ENCODE measurements at places on chromosomes 11 and 22.
A peak's percentile ranks its signal among the peaks of the same experiment; 100 is the strongest.

DNA sequence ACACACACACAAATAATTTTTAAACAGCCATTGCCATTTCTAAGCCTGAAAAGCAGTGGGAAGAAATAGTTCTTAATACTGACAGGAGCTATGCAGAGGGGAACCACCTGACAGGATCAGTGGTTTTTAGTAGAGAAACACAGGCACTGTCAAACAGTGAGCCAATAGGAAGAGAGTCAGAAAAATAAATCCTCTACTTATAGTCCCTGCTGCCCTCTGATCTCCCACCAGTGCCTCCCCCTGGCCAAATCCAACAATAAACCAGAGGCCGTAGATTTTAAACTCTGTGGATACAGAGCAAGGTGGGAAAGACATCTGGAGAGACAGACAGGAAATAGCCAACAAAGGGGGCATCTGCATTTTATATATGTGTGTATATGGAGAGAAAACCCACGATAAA is 7.9 kb upstream of the OR56B4 start:
- no peak for DNase-seq

DNA sequence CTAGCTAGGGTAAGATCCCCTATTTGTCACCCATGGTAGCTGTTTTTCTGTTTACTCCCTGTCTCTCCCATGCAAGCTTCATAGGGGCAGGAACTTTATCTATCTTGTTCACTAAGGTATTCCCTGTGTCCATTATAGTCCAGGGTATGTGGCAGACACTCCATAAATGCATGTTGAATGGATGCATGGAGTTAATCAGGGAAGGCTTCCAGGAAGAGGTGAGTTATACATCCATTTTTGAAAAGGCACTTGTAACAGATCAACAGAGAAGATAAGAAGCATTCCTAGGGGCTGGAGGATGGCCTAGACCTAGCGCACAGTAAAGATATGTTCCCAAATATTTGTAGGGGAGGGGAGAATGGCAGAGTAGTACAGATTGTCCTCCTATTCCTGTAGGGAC is 130.3 kb downstream of the BUD13 start:
- no peak for DNase-seq

- DNase-seq: no peak
Observed at GRCh38 chr22:22408731-22409696, 99.5 kb downstream of the ZNF280B start.

DNA sequence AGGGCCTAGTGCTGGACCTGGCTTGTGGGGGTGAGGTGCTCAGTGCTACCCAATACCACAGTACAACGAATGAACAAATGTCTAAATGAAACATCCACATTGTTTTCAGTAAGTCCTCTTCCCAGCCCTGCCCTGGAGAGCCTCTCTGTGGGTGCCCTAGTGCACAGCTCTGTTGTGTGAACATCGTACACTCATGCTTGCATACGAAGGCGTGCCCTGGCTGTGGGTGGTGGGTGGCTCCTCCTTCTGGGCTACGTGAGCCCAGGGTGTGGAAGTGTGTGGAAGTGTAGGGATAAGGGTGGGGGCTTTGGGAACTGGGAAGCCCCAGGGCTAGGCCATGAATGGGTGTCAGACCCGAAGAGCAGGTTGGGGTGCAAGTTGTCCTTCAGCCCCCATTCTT is 592 bp upstream of the NLRX1 start:
- no peak for DNase-seq

DNA sequence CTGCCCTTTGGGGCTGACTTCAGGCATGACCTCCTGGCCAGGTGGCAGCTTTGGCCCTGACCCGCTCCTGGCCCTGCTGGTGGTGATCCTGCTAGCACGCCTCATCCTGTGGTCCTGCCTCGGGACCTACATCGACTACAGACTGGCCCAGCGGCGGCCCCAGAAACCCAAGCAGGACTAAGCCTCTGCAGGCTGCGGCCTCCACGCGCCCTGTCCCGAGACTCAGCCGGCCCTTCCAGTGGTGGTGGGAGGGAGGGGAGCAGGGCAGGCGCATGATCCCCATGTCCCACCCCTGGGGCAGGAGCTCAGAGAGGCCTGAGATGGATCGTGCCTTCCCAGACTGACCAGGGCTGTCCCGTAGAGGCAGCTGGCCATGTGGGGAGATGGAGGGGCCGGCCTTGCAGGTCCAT is 2.1 kb downstream of the SMIM38 start:
- no peak for DNase-seq

DNA sequence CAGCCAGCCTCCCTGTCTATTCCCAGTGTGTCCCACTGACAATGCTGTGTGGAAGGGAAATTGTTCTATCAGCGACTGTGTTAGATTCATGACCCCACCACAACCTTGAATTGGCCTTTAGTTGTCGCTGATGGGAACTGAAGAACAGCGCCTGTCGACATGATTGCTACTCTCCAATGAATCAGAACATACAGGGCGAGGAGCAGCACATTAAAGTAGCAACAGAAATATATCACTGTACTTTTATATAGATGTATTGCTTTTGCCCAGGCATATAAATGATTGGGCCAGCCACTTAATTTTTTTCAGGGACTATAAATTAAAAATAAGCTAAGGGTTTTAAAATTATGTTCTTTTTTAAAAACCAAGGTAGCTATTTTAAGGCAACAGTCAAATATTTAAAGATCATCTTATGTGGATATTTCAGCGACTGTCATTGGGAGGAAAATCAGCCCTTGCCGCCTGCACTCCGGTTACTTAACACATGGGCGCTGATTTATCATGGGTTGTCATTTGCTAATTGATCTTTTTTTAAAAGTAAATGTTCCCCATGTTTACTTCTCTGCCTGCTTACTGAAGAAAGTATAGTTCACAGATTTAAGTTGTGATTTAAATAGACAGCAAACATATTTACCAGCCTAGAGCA is 42.1 kb downstream of the ARL14EP start:
- no peak for DNase-seq

GRCh38 chr22:38468443-38469305 is 778 bp downstream of the KDELR3 start:
- DNase-seq: peak; percentile 58

DNA sequence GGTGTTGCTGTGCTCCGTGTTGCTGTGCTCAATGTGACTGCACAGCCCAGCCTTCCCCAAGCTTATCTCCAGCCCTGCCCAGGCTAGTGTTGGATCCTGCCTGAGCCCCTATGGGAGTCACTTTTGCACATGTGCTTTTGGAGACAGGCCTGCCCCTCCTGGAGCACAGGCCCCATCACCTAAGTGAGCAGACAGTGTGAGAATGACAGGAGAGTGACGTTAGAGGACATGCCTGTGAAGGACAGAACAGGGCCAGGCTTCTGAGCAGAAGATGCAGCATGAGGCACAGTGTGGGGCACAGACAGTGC is 36.6 kb upstream of the SUSD2 start:
- no peak for DNase-seq

GRCh38 chr11:125192183-125192582 is 27.6 kb downstream of the PKNOX2 start:
- no peak for DNase-seq

DNA sequence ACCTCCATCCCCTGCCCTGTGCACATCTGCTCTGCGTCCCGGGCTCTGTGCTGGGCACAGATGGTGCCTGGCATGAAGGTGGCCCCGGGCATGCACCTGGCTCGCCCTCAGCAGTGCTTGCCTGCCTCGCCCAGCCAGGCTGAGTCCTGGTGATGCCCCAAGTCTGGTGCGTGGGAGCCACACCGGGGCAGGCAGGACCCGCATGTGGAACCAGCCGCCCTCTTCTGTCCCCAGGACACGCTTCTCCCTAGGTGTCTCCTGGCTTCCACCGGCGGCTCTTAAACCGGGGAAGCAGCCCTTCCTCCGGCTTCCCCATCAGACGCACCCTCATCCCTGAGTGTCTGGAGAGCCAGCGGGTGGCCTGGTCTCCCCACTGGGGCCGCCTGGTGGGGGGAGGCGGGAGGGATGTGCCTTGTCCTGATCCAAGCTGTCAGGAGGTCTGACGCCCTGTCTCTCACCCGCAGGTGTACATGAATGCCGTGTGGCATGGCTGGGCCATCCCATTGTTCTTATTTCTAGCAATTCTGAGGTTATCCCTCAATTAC is 45.0 kb downstream of the GRAMD4 start:
- DNase-seq: no peak

Data from activated effector memory CD4-positive, alpha-beta T cell treated with anti-CD3 and anti-CD28 coated beads, Interleukin-2, amount 50 U/mL, for 16 hours (primary cell).